ENCODE measurements at places on chromosomes 5 and 9.

DNA sequence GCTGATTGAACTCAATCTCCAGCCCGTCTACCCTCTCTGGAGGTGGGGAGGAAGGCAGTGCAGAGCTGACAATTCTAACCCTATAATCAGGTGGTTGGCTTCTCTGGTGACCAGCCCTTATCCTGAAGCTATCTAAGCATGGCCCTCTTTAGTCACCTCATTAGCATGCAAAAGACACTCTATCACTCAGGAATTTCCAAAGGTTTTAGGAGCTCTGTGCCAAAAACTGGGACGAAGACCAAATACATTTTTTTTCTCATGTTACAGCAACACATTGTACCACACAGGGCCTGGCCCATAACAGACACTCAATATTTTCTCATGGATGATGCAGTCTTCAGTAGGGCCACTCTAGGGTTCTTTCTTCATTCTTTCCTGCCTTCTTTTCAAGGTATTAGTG lies 118.8 kb upstream of the VLDLR start:
- no peak for DNase-seq

GRCh38 chr5:108588323-108588722 lies 159.4 kb upstream of the FER start:
- no peak for DNase-seq

GRCh38 chr5:820245-820644 lies 30.5 kb downstream of the ZDHHC11 start:
- no peak for DNase-seq

DNA sequence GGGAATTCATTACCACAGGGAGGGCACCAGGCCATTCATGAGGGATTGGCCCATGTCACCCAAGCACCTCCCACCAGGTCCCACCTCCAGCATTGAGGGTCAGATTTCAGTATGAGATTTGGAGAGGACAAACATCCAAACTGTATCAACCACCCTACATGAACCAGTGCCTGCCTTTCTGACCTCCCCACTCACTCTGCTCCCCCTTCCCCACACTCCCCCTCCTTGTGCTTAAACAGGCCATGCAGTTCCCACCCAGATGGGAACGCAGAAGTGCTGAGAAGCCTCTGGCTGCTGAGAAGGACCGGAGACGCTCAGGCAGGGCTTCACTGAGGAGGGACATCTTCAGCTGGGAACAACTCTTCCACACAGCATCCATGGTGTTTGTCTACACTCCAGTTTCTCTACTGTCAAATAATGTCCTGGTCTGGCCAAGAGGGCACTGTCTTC lies 30.0 kb upstream of the ADAMTS2 start:
- no peak for DNase-seq

GRCh38 chr9:111974092-111974681 lies 77.6 kb downstream of the UGCG start:
- no peak for DNase-seq

- no peak for DNase-seq
These were observed 54.4 kb upstream of the RPL26L1 start for GRCh38 chr5:172904643-172905345.

GRCh38 chr5:179435731-179436315 lies 90.6 kb upstream of the ADAMTS2 start:
- no peak for DNase-seq

GRCh38 chr5:103259705-103260355 lies 1.3 kb downstream of the MACIR start:
- DNase-seq = no peak

GRCh38 chr5:179963375-179963774 lies 55.7 kb upstream of the TBC1D9B start:
- no peak for DNase-seq

DNA sequence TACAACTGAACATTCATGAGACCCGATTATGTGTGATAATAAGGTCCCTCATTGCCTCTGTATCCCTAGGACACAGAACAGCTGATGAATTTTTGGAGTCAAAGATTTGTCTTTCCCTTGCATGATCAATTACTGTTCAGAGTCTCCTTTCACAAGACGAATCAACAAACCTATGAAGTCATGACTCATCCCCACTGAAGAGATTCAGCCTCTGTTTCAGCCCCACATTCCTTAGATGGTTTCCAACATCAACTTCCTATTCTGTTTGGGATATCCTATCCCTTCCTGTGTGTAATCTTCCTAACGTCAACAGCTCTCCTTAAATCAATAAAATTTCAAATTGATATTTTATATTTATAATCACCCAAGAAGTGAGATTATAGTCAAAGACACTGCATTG lies 199.0 kb downstream of the DNAH5 start:
- no peak for DNase-seq

GRCh38 chr5:168162464-168162863 lies 129.0 kb upstream of the WWC1 start:
- DNase-seq = peak; percentile 42

DNA sequence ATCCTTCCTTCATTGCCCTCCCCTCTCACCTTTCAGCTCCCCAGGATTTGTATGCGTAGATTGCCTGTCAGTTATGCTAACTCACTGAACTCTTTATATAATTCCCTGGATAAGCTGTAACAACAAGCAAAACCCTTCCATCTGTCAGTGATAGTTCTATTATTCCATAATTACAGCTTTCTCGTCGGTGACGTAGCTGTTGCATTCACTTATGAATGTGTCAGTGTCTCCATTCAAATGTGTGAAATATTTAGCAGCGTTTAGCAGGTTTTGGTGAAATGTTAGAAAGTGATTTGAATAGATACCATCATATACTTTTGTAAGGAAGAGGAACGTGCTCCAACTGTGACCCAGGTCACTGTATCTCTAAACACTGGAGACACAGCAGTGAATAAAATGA lies 45.2 kb downstream of the PIP5K1B start:
- DNase-seq = no peak

DNA sequence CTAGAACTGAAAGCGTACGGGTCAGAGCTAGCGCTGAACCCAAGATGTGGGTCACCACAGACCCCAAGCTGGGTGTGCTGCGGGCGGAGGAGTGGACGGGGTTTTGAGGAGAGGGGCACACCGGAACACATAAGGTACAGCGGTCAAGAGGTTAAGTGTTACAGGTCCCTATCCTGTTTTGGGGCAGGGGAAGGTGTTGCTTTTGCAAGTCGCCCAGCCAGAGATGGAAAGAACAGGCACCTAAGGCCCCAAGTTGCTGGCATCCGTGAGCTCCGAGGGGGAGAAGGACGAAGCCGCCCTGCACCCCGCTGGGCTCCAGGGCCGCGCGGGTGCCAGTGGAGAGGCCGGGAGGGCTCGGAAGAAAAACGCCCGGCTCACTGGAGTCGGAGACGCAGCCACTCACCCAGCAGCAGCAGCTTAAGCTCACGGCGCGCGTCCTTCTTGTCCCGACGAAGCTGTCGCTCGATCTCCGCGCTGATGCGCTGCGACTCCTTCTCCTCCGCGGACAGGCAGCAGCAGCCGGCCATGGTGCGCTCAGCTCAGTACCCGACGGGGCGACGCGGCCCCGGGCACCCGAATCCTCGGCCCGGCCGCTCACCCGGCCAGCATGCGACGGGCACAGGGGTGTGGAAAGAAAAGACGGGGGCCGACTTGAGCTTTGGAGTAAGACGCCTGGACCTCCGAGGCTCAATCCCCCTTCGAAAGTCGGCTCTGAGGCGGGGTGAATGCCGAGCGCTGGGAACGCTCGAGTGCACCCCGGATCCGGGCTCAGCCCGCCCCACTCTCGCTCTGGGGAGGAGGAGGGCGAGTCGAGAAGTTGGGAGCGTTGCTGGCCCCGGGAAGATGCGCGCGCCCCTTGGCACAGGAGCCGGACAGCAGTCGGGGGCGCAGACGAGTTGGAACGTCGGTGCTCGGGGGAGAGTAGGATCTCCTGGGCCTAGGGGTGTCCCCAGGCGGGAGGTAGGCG lies 572 bp downstream of the GNA14 start:
- DNase-seq = peak; percentile 79

- no peak for DNase-seq
These were observed 98.1 kb downstream of the RAPGEF6 start for GRCh38 chr5:131536850-131537448.

- no peak for DNase-seq
These were observed 224.7 kb downstream of the GDNF start for GRCh38 chr5:37615184-37615583.

DNA sequence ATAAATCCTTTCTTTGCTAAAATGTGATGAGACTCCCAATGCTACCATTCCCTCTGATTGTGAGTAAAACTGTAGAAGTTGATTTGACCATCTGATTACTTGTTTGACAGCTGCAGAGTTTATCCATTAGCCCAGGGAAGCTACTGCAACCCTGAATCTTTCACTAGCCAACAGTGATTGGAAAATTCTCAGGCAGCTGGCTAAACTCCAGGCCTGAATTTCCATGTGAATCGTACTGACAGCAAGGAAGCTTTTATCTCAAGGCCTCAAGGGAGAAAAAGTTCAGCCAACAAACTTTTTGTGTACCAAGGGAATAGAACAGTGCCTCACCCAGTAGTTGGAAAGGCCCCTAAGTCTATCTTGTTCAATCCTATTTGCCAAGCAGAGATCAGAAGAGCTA lies 246.7 kb upstream of the TRPM3 start:
- peak; percentile 16 for DNase-seq

DNA sequence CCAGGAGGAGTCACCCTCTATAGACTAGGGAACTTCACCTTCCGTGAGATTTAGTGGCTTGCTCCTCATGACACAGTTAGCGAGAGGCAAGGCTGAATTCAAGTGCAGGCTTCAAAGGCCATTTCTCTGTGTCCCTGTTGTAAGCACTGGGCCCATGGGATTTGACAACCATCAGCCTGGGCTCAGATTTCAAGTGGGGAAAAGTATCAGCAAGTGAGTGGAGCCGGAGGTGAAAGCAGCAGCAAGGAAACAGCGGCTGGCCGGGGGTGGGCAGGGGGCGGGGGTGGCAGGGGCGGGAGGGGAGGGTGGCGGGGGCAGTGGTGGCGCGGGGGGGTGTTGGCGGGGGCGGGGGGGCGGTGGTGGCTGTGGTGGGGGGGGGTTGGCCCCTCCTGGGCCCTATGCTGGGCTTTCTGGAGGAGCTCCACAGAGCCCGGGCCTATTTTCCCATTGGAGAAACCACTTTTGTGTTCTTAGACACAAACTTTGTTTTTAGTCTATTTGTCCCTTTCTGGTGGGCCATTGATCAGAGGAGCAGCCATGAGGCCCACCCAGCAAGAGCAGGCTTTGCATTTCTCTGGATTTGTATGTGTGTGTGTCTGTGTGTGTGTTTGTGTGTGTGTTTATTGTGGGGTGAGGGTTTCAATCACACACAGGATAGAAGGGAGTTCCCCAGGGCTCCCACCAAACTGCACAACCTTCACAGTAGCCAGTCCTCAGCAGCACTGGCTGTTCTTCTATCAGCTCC lies 165.4 kb upstream of the RAI14 start:
- DNase-seq = peak; percentile 76

- peak; percentile 60 for DNase-seq
These were observed 42.0 kb upstream of the RXRA start for GRCh38 chr9:134284273-134284672.

GRCh38 chr5:36575361-36575781 lies 31.0 kb upstream of the SLC1A3 start:
- DNase-seq = no peak

DNA sequence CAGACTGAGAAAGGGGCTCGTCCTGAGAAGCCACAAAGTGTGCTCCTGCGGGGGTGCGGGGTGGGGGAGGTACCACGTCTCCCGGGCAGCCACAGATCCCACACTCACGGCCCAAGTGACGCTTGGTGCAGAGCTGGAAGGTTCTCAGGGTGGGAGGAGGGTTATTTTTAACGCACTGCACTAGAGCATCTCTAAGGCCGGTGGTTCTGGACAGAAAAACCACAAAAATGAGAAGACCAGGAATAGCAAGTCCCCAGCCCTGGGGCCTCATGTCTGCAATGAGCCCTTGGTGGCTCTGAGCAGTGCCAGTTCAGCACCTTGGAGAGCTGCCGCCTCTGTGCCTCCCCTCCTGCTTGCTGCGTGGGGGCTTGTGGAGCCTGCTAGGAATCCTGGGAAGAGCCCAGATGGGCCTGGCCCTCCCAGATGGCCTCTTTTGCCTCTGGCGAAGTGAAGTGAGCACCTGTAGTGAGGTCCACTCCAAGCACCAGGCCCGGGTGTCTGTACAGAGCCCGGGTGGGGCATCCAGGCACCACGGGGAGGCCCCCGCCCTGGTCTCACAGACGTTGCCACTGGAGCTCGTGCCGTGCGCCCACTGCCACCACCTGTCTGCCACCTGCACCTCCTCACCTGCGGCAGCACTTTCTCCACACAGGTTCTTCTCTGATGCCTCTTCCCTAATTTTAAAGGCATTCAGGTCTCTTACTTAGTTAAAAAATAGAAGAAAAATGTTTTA lies 48.9 kb upstream of the CACNA1B start:
- DNase-seq = peak; percentile 90

- DNase-seq = no peak
These were observed 10.5 kb downstream of the MLLT3 start for GRCh38 chr9:20611691-20612287.

DNA sequence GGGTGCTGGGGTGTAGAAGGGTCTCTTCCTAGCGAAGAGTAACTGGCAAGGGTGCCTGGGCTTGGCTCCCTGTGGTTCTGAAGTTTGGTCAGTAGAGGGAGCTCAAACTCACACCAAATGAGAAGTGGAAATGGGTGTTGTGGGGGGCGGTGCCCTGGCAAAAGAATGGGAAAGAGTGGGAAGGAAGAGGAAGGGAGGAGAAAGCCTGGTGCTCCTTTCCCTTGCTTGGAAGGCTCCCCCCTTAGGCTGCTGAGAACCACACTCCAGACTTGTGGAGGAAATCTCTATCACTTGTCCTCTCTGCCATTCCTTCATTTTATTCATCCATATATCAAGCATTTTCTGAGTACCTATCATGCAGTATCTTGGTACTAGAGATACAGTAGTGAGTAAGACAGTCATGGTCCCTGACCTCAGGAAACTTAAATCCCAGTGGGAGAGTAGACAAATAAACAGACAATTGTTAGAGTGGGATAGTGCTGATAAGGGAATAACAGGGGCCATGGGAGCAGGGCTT lies 13.0 kb downstream of the SLC4A9 start:
- peak; percentile 85 for DNase-seq

- no peak for DNase-seq
These were observed 57.1 kb downstream of the MFAP3 start for GRCh38 chr5:154095904-154096303.

GRCh38 chr5:115168829-115169486 lies 750 bp downstream of the TRIM36 start:
- DNase-seq = peak; percentile 86

DNA sequence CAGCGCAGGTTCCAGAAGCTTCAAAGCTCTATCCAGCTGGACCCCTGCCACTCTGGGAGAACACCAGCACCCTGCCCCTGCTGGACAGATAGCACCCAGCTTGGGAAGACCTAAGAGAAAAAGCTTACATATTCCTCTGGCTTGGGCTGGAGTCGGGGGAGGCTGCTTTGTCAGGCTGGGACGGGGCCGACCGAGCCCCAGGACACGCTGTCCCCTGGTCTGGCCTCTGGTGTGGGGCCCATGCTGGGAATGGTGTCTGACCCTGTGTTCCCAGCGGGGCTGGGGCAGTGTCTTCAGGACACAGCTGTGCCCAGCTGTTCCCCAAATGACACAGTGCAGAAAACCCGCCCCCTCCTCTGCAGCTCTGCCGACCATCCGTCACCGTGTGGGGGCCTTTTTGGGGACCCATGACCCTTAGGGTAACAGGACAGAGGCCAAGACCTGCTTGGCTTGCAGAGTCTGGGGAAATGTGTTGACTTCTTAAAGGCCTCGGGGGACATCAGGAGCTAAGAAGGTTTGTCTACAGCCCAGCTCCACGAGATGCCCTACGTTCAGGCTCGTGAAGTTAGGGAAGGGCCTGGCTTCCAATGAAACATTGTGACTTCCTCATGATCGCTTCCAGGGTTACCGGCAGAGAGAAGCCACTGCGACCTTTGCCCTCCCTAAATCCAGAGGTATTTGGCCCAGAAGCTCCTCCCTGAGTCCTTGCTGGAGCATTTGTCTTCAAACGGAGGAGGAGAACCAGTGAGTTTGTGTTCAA lies 20.4 kb upstream of the SLC2A6 start:
- no peak for DNase-seq

Measured in H7 (cell line).